ENCODE measurements at places on chromosomes 5 and 9.
A peak's percentile ranks its signal among the peaks of the same experiment; 100 is the strongest.

- no peak for DNase-seq
Measured at GRCh38 chr9:69580582-69581214, 91.5 kb downstream of the APBA1 start.

DNA sequence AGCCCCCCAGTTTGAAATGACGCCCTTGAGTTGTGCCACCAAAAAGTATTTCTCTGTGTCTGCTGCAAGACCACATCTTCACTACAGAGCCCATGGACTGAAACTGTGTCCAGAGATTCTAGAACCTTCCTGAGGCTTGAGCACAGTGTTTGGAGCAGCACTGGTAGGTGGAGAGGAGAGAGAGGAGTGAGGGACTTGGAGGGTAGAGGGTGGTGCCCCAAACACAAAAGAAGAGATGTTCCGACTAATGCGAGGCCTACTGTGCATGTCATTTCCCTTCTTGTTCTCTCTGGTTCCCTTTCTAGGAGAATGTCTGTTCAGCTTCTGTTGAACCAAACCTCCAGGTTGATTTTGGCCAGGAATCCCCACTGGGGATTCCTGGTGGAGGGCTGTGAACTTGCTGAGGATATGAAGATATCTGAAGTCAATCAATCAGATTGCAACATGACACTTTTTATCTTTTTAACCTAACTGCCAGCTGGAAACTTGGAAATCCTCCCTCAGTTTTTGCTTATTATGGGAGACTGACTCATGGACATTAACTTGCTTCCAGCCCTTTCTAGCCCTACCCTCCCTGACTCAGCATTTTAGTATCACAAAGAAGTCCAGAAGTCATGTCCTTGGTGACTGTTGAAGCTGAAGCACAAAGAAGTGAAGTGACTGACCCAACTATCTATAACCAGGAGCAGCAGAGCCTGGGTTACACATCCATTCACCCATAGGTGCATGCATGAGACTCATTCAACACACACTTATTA, 154.5 kb downstream of the NR3C1 start:
- no peak for DNase-seq

DNA sequence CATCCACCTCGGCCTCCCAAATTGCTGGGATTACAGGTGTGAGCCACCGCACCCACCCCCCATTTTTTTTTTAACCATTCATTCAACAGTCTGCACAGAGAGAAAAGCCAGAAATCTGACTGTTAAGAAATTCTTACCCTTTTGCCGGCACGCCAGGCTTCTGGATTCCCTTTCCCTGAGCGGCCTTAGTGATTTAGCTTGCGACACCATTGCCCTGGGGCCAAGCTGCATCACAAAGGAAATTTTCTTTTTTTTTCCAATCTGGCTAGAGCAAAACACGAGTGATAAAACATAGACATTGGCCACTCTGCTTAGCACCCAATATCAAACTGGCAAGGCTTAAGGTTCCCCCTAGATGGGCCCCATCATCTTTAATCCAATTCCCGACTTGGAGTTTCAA, 21.2 kb upstream of the ATOSB start:
- DNase-seq: no peak

- DNase-seq: no peak
Measured at GRCh38 chr9:18330401-18331309, 143.3 kb upstream of the ADAMTSL1 start.

- DNase-seq: no peak
Measured at GRCh38 chr5:55509796-55510522, 24.8 kb downstream of the PLPP1 start.

- DNase-seq: no peak
Measured at GRCh38 chr9:133709015-133709611, 29.0 kb downstream of the SARDH start.

DNA sequence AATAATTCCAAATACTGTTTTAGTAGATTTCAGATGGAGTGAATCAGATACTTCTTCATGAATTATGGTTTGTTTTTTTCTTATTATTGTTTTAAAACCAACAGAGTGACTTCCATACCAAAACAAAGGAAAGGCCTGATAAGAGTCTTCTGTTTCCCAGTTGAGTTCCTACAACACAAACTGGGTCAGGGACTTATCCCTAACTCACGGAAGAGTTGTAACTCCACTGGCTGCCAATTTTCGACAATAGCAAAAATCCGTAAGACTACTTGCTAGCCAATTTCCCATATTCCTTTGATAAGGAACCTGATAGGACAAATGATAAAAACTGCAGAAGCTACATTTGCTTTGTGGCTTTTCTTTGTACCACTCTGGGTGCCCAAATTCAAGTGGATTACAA, 219.2 kb downstream of the AP3B1 start:
- no peak for DNase-seq

- DNase-seq: no peak
Measured at GRCh38 chr9:98253565-98253964, 1.9 kb downstream of the TBC1D2 start.

DNA sequence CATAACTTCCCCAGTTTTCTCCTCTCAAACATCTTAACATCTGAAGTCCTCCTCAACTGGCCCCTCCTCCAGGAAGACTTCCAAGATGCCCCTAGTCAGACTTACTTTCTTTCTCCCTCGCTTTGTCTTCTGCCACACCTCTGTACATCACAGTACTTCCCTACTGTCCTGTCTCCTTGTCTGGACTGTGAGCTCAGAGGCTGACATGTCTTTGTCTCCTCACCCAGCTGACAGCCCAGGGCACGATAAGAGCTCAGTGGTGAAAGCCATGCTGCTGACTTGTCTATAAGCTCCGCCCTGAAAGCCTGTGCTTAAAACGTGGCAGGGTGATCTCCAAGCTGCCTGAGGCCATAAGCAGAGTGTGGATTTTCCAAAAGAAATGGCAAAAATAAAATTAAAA, 33.0 kb upstream of the SLC25A51 start:
- DNase-seq: no peak

- DNase-seq: peak; percentile 20
Measured at GRCh38 chr9:137534256-137535119, 15.7 kb downstream of the PNPLA7 start.

All from NCI-H446 treated with DMSO at 0.1 percent for 48 hours (cell line).